ENCODE measurements at places on chromosomes 2 and 18.

GRCh38 chr2:240741091-240741490, 49.4 kb downstream of the AQP12A start:
- DNase-seq = no peak

DNA sequence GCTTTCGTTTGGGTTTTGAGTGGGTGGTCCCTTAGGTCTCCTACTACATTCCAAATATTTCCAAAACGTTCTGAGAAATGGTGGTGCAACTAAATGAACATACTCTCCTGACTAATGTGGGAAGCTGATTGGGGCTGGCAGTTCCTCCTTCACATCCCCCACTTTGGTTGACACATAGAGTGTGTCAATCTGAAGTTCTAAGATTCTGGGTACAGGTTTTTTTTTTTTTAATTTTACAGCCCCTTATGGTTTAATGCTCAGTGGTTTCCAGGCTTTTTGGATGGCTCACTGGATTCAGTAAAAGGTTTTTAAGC, 58.4 kb upstream of the ITGB6 start:
- DNase-seq = no peak

- no peak for DNase-seq
Measured at GRCh38 chr2:96143231-96143847, 1.9 kb downstream of the DUSP2 start.

GRCh38 chr2:68172990-68173700, 15.5 kb downstream of the PNO1 start:
- DNase-seq = no peak

DNA sequence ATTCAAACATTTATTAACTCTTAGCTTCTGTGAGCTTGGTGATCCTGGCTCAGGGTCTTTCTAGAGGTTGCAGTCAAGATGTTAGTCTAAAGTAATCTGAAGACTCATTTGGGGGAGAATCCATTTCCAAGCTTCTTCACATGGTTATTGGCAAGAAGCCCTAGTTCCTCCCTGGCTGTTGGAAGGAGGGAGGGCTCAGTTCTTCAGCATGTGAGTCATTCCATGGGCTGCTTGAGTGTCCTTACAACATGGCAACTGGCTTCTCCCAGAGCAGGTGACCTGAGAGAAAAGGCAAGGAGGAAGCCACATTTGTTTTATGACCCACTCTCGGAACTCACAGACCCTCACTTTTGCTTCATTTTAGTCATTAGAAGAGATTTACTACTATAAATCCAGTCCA, 10.6 kb upstream of the C2orf74 start:
- no peak for DNase-seq

DNA sequence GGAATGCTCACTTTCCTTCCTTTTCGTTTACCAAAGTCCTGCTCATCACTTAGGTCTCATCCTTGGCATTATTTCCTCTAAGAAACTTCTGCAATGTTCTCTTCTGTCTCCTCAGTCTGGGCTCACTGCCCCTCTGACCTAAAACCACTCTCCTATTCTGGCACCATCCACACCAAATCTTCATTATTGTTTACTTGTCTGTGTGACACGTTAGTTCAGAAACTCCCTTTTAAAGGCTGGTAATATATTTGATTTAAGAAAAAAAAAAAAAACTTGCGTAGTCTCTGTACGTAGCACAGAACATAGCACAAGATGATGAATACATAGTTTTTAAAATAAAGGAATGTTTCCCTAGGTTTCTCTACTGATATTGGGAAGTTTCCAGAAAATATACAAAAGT, 118.8 kb upstream of the CAVIN2 start:
- no peak for DNase-seq

DNA sequence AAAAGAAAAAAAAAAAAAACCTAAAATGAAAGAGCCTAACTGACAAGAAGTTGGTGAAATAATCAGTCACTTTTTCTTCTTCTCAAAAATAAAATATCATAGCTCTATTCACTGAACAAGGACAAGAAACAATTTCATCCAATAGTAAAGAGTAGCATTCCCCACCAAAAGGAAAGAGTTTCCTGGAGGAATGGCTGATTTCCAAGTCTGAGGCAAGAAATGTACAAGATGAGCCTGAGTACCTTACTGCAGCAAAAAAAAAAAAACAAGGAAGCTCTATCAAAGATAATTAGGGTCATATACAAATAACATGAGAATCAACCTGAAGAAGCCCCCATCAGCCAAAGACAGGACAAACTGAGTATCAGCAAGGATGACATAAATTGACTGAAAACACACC, 11.5 kb downstream of the ROCK1 start:
- DNase-seq = no peak

GRCh38 chr2:216345846-216346245, 26.4 kb downstream of the MARCHF4 start:
- no peak for DNase-seq
